ENCODE measurements at places on chromosomes 5 and 9. TPM values are rescaled to one million over a fixed set of nuclear protein-coding genes. Genes with fewer than 3 reads are reported as not detected.

Gene PCDHGA5
- 4.5 TPM for total RNA-seq

DNA sequence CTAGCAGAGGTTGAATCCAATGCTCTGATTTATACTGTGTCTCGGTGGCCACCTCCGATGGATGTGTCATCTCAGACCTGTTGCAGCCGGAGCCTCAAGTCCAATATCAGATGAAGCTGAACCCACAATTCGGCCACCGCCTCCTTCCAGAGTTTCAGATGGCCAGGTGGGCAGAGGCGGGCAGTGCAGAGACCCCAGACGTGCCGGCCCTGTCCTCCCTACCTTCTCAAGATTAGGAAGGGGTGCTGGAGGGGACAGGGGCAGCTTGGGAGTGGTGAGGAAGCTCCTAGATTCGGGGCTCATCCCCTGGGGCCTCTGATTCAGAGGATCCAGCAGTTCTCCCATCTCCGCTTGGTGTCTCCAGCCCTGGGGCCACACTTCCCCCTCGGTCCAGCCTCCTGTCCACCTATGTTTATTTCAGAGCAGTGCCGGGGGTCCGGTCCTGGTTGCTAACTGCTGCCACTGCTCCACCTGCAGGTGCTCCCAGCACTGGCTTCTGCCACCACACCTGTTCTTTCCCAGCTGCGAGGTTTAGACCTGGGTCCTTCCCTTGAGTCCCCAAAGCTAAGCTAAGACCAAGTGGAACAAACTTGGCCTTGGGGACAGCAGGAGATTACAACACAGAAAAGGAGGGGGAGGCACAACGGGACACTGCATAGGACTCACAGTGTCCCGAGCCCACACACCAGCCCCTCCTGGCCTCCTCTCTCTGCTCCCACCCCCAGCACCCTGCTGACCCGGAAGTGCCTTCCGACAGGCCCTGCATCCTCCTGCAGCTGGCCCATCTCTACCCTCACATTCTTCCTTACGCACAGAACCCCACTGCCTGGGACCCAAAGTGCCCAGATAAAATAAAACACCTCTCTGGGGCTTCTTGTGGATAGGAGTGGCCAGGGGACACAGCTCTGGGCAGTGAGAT lies 81.6 kb downstream of the NTNG2 start:
- no peak for DNase-seq
- no peaks in the 10 kb centered on the region for H3K27me3 ChIP-seq
- H3K4me3 ChIP-seq, result no peak overlapping the region
- H3K36me3 ChIP-seq, result no peaks in the 10 kb centered on the region

Gene PKN3
- 7.6 TPM for total RNA-seq

GRCh38 chr9:22073349-22073748 lies 64.2 kb upstream of the CDKN2B start:
- H3K27me3 ChIP-seq, result no peaks in the 10 kb centered on the region
- DNase-seq, result no peak
- no peaks in the 10 kb centered on the region for H3K36me3 ChIP-seq

- no peaks in the 10 kb centered on the region for H3K27me3 ChIP-seq
- H3K4me3 ChIP-seq, result no peak overlapping the region
- no peak overlapping the region for H3K27ac ChIP-seq
- DNase-seq, result no peak
- H3K4me1 ChIP-seq, result peaks cover 2% of the 10 kb centered on the region
- H3K36me3 ChIP-seq, result no peaks in the 10 kb centered on the region
These were observed 1.6 kb downstream of the ZNF366 start for GRCh38 chr5:72505539-72506157.

Gene FOXD4L3
- not detected for total RNA-seq

GRCh38 chr5:1476181-1476966 lies 31.1 kb upstream of the SLC6A3 start:
- H3K4me3 ChIP-seq, result no peak overlapping the region
- H3K27ac ChIP-seq, result no peak overlapping the region
- DNase-seq, result no peak
- no peaks in the 10 kb centered on the region for H3K36me3 ChIP-seq

- no peak overlapping the region for H3K4me3 ChIP-seq
- H3K4me1 ChIP-seq, result no peaks in the 10 kb centered on the region
- H3K36me3 ChIP-seq, result no peaks in the 10 kb centered on the region
- no peaks in the 10 kb centered on the region for H3K27me3 ChIP-seq
These were observed 31.2 kb upstream of the SLC28A3 start for GRCh38 chr9:84371737-84372136.

GRCh38 chr5:112205846-112206245 lies 213.2 kb downstream of the EPB41L4A start:
- H3K4me1 ChIP-seq, result no peaks in the 10 kb centered on the region
- H3K4me3 ChIP-seq, result no peak overlapping the region
- H3K27me3 ChIP-seq, result no peaks in the 10 kb centered on the region
- no peaks in the 10 kb centered on the region for H3K36me3 ChIP-seq
- H3K27ac ChIP-seq, result no peak overlapping the region
- DNase-seq, result no peak

Gene PCDHB6
- total RNA-seq, result 2.4 TPM

Gene CRHBP
- 2.8 TPM for total RNA-seq

DNA sequence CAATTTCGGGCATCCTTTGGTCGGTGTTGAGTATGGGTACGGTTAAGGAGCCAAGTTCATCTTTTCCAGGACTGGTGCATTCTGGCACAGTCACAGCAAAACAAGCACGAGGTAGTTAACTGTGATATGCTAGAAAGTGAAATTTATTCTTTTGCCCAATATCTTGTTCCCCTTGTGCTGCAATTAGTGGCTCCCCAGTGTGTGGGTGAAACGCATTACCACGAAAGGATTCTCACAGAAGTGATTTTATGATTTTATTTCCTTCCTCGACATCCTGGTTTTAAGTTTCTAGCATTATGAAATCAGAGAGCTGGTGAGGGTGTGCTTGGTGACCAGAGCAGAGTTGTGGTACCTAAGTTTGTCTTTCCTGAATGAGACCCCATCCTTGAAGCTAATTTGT lies 1.5 kb downstream of the FRMPD1 start:
- no peaks in the 10 kb centered on the region for H3K36me3 ChIP-seq
- no peaks in the 10 kb centered on the region for H3K27me3 ChIP-seq
- H3K27ac ChIP-seq, result no peak overlapping the region
- H3K4me3 ChIP-seq, result no peak overlapping the region
- DNase-seq, result no peak

DNA sequence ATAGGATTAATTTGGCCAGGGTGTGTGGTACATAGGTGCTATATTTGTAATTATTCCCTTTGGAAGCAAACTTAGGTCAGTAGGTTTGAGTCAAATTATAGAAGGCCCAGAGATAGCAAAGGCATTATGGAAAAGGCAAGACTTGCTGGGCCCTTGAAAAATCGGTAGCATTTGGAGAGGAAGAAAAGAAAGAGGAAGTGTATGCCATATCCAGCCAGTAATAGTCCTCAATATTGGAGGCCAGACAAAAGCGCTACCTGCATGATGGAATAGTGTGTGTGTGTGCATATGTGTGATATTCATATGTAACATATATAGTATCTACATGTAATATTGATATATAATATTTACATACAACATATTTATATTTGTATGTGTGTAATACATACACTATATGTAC lies 146.1 kb downstream of the GHR start:
- H3K27me3 ChIP-seq, result no peaks in the 10 kb centered on the region
- H3K36me3 ChIP-seq, result no peaks in the 10 kb centered on the region
- H3K27ac ChIP-seq, result no peak overlapping the region
- peaks cover 7% of the 10 kb centered on the region for H3K4me1 ChIP-seq
- no peak for DNase-seq

DNA sequence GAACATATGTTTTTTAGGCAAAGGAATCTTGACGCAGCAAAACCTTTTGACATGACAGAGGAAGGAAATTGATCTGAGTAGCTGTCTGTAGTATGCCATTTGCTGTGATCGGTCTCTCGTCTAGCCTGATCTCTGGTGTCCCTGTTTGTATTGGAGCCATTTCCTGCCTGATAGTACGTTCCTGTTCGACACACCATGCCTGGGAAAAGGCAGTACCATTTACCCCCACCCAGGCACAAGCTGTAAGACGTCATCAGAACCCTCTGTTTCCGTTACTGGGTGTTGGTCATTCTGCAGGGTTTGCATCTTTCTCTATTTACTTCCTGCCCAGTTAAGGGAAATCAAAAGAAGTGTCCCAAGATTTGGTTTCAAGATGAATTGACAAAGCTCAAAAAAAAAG lies 129.7 kb downstream of the CEMIP2 start:
- H3K4me1 ChIP-seq, result no peaks in the 10 kb centered on the region
- no peak overlapping the region for H3K4me3 ChIP-seq
- no peak overlapping the region for H3K27ac ChIP-seq
- H3K27me3 ChIP-seq, result no peaks in the 10 kb centered on the region

DNA sequence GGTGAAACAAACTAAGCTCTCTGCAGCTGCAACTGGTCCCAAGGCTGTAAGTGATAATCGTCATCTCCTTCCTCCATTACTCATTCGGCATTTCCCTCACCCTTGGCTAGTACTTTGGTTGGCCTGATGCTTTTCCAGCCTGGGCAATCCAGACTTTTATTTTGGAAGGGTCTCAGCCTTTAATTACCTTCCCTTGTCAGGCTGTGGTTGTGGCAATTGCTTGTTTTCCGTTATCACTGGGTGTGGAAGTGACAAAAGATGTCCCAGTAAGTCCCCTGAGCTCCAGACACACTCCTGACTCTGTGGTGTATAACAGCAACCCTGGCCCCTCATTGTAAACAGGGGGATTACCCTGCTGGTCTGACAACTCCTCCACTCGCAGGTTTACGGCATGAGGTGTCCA lies 6.3 kb upstream of the FAF2 start:
- no peaks in the 10 kb centered on the region for H3K27me3 ChIP-seq
- peaks cover under 1% of the 10 kb centered on the region for H3K4me1 ChIP-seq
- H3K4me3 ChIP-seq, result no peak overlapping the region
- no peaks in the 10 kb centered on the region for H3K36me3 ChIP-seq
- no peak for DNase-seq

DNA sequence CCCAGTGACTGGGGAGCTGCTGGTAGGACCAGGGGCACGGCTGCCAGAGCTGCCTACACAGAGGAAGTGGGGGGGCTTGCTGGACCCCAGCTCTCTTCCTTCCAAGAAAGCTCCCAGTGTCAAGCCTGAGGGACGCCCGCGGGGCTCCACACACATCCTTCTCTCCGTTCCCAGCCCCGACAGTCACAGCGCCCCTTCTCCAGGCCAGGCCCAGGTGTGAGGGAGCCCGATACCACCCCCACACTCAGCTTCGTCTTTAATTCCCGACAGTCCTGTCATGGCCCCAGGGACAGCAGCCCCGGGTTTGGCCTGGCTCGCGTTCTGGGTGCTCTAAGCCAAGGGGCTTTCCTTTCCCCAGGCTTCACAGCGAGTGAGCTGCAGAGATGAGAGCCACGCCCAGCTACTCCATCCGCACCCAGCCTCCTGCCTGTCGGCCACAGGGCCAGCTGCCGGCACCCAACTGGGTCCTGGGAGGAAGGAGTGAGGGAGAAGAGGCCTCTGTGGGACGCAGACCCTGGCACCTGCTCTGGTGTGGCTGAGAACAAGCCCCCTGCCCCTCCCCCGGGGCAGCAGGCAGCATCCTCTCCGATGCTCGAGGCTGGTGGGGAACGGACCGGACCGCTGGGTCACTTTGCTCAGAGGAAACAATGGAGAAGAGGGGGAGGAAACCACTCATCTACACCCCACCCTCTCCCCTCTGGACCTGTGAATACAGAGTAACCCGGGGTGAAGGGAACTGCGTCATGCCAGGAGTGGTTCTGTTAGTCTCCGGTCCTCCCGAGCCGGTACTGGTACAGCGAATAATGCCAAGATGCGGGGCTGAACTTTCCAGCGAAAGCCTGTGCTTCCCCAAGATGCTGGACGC lies 53.9 kb upstream of the PHYKPL start:
- no peaks in the 10 kb centered on the region for H3K36me3 ChIP-seq
- H3K27ac ChIP-seq, result no peak overlapping the region
- DNase-seq, result no peak
- H3K27me3 ChIP-seq, result no peaks in the 10 kb centered on the region
- H3K4me1 ChIP-seq, result no peaks in the 10 kb centered on the region

Gene POU5F2
- total RNA-seq, result 1.1 TPM

Gene PCDHGA11
- total RNA-seq, result 5.7 TPM

- no peaks in the 10 kb centered on the region for H3K36me3 ChIP-seq
- no peaks in the 10 kb centered on the region for H3K27me3 ChIP-seq
- no peak overlapping the region for H3K4me3 ChIP-seq
- no peak for DNase-seq
- H3K27ac ChIP-seq, result no peak overlapping the region
These were observed 313.5 kb upstream of the MSX2 start for GRCh38 chr5:174410716-174411478.

Gene PCDHGA9
- total RNA-seq, result 6.3 TPM

- no peaks in the 10 kb centered on the region for H3K36me3 ChIP-seq
- DNase-seq, result no peak
- no peak overlapping the region for H3K27ac ChIP-seq
- H3K27me3 ChIP-seq, result no peaks in the 10 kb centered on the region
- no peak overlapping the region for H3K4me3 ChIP-seq
These were observed 133.0 kb upstream of the ASTN2 start for GRCh38 chr9:117547904-117548303.

Gene DOK3
- total RNA-seq, result 2.5 TPM

Gene IFNK
- total RNA-seq, result not detected

Gene COL15A1
- total RNA-seq, result 49.5 TPM

DNA sequence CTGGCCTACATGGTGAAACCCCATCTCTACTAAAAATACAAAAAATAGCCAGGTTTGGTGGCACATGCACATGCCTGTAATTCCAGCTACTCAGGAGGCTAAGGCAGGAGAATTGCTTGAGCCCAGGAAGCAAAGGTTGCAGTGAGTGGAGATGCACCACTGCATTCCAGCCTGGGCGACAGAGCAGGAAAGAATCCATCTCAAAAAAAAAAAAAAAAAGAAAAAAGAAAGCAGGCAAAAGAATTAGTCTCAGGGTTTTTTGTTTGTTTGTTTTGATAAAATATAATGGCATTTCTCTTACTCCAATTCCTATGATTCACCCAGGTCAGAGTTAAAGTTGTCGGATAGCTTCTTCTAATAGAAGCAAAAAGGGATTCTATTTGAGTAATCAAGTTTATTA lies 67.0 kb upstream of the ATG10 start:
- peaks cover 3% of the 10 kb centered on the region for H3K4me1 ChIP-seq
- no peak for DNase-seq
- H3K27ac ChIP-seq, result no peak overlapping the region

GRCh38 chr5:78204241-78204640 lies 90.3 kb downstream of the AP3B1 start:
- no peaks in the 10 kb centered on the region for H3K36me3 ChIP-seq
- H3K27me3 ChIP-seq, result no peaks in the 10 kb centered on the region
- peaks cover 2% of the 10 kb centered on the region for H3K4me1 ChIP-seq
- DNase-seq, result no peak
- no peak overlapping the region for H3K27ac ChIP-seq

GRCh38 chr9:127303830-127304229 lies 39.3 kb downstream of the GARNL3 start:
- no peaks in the 10 kb centered on the region for H3K27me3 ChIP-seq
- no peak for DNase-seq
- H3K4me1 ChIP-seq, result no peaks in the 10 kb centered on the region
- H3K4me3 ChIP-seq, result no peak overlapping the region
- no peaks in the 10 kb centered on the region for H3K36me3 ChIP-seq
- H3K27ac ChIP-seq, result no peak overlapping the region

DNA sequence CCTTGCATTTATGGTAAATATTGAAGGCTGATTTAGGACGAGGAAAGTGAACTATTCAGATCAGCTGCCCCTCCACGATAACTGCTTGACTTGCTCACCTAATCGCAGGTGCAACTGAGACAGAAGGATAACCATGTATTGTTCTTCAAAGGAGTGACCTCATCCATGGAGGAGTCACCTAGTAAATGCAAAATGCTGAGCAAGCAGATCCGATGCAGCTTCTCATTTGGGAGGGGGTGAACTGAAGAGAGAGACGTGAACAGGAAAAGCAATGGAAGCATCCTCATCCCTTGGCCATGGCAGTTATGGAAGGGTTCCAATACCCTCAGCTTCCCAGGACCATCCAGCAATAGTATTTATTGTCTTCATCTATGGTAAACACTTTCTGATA lies 47.5 kb downstream of the RASGRF2 start:
- H3K36me3 ChIP-seq, result no peaks in the 10 kb centered on the region
- no peaks in the 10 kb centered on the region for H3K27me3 ChIP-seq
- no peak overlapping the region for H3K4me3 ChIP-seq
